NCI-H82 (cell line): ENCODE measurements at places on chromosomes 12 and 14.

- peak; percentile 2 for DNase-seq
These were observed 241.5 kb downstream of the BCL11B start for GRCh38 chr14:99030454-99030853.

DNA sequence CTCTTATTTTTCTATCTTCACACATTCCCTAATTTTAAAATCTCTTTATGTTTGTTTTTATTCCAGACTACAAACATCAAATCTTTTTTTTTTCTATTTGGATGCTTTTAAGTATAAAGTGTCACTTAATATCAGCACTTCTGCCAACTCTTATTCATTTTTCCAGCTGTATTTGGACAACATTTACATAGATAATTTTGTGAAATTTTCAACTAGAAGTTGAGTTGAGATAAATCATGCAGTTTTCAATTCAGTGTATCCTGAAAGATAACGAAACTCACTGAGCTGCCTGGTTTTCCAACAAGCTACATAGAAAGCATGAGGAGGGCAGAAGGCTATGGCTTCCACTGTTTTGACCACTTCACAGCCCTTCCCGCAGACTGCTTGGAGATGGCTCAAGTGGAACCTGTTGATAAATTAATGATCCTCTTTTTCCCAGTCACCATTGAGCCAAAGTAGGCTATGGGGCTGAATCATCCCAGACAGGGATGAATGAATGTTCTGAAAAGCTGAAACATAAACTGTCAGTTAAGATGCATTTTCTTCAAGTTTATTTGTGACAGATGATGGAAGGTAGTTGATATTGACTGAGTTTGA lies 213.9 kb downstream of the RAD51B start:
- no peak for DNase-seq

DNA sequence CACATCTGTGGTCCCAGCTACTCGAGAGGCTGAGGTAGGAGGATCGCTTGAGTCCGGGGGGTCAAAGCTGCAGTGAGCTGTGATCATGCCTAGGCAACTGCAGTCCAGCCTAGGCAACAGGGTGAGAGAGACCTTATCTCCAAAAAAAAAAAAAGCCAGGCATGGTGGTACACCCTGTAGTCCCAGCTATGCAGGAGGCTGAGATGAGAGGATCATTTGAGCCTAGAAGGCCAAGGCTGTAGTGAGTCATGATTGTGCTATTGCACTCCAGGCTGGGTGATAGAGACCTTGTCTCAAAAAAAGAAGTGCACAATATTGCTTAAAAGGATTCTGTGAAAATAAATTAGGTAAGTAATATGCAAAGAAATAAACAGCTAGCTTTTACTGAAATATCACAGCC lies 17.0 kb downstream of the NAA25 start:
- no peak for DNase-seq

DNA sequence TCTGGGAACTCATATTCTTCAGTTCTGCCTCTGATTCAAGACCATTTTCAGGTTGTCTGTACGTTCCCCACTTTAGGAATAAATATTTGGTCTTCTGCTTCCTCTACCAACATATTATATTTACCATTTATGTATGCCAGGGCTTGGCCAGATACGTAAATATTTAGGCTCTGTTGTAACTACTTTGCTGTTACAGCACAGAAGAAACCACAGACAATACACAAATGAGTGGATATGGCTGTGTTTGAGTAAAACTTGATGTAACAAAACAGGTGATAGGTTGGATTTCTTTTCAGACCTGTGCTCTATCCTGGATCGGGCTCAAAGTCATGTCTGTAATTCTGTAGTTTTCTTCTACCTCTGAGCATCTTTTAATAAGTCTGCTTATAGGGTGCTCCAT lies 37.5 kb downstream of the RAP1B start:
- DNase-seq, result no peak

DNA sequence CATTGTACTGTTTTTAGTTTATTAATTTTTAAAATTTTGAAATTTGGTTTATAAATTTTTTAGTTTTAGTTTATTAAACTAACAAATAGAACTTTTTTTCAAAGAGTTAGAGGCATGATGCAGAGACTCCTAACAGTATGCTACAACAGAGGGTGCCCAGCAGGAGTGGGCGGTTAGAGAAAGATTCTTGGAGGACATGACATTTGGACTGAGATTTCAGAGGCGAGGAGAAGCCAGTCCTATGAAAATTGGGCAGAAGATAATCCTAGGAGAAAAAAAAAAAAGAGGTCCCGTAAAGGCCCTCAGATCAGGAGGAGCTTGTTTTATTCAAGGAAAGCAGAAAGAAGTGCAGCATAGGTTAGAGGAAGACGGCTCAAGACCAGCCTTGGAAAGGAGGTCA lies 21.7 kb downstream of the KCNK10 start:
- no peak for DNase-seq

- DNase-seq, result no peak
These were observed 193.1 kb upstream of the FLRT2 start for GRCh38 chr14:85336817-85337216.

DNA sequence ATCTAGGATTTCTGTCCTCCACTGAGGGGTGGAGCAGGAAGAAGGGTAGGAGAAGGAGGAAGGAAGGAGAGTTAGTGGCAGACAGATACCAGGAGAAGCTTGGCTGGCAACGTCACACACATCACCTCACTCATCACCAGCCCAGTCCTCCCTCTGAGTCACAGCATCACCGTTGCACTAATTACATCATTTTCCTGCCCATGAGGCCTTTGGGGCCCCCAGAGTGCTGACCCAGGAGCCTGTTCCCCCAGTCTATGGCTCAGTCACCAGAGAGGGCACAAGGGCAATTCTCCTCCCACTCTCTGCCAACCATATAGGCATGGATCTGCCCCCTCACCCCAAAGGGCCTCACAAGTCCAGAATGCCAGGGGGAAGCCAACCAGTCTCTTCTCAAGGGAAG lies 4.6 kb downstream of the RND1 start:
- no peak for DNase-seq

DNA sequence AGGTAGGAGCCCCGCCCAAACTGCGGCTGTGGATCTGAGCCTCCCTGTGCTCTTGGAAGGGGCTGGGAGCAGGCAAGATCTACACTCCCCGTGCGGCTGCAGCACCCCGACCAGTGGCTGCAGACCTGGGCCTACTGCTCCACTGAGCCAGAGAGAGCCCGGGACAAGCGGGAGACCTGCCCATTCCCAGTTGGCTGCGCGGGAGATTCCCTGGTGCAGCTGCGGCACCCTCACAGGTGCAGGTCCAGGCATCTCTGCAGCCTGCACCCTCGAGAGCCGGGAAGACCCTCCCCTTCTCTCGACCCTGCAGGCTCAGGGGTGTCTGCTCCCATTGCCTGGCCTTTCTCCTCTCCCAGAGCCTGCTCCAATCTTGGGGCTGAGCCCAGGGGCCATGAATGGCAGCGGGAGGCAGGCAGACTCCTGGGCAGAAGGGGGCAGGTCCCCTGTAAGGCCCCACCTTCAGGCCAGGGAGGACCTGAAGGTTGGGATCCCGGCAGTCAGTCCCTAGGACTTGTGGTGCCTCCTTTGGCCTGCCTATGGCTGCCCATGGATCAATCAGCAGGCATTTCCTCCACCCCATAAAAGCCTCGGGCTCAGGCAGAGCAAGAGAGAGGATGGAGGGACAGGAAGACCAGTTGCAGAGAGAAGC lies 8.8 kb upstream of the A2M start:
- DNase-seq, result no peak

GRCh38 chr12:131116468-131117117 lies 162.9 kb downstream of the ADGRD1 start:
- peak; percentile 56 for DNase-seq

- no peak for DNase-seq
These were observed 70.3 kb downstream of the SLC15A4 start for GRCh38 chr12:128753438-128753837.

DNA sequence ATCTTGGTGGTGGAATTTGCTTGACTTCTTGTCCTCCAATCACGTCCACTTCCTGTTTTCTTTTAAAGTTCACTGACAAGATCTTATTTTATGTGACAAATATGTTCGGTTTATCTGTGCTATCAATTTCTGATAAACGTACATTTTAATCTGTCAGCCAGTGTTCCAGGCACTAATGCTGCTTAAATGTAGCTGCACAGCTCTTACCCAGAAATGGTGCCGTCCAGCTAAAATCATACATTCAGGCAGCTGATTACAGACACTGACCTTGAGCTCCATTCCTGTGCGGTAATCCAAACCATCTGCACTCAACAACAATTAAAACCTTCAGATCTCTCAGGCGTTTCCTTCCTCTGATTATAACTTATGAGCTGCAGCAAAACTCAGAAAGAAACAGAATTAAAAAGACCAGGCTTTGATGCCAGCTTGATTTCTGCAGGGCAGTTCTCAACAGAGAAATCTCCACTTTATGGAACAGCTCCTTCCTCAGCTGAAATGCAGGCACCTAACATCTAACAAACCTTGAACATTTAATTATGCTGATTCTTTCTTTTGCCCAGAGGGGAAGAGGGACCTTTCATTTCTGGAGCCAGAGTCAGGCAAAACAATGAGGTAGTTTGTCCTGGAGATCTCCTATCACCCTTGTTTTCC lies 26.4 kb upstream of the RASSF3 start:
- DNase-seq, result peak; percentile 70

DNA sequence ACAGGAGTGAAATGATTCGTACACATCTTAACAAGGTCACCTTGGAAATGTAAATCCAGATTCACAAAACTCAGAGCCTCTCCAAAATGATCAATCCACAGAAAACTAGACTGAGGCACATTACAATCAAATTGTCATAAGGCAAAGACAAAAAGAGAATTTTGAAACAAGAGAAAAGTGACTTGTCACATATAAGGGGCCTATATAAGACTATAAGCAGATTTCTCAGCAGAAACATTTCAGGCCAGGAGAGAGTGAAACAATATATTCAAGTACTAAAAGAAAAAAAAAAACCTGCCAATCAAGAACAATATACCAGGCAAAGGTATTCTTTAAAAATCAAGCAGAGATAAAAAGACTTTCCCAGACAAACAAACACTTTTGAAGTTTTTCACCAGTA lies 429.1 kb downstream of the BCAT1 start:
- DNase-seq, result no peak

- no peak for DNase-seq
These were observed 10.8 kb downstream of the GALNT9 start for GRCh38 chr12:132318618-132319033.

- DNase-seq, result no peak
These were observed 65.2 kb downstream of the KDM2B start for GRCh38 chr12:121515615-121516014.

- no peak for DNase-seq
These were observed 738.7 kb upstream of the LMO3 start for GRCh38 chr12:17344649-17345048.

DNA sequence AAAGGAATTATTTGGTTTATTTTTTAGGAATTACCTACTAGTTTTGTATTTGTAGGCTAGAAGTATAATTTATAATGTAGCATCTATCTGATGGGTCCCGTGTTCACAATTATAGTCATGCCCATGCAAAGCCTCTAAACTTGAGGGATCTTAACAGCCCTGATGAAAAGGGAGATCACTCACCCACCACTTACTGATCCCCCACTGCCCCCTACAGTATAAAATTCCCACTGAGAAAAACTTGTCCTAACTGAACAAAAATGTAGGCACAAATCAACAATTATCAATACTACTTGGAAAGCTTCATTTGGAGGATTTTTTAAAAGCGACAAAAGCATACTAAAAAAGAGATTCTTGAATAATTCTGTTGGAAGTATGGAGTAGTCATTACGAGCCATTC lies 21.0 kb downstream of the WIF1 start:
- DNase-seq, result peak; percentile 55

DNA sequence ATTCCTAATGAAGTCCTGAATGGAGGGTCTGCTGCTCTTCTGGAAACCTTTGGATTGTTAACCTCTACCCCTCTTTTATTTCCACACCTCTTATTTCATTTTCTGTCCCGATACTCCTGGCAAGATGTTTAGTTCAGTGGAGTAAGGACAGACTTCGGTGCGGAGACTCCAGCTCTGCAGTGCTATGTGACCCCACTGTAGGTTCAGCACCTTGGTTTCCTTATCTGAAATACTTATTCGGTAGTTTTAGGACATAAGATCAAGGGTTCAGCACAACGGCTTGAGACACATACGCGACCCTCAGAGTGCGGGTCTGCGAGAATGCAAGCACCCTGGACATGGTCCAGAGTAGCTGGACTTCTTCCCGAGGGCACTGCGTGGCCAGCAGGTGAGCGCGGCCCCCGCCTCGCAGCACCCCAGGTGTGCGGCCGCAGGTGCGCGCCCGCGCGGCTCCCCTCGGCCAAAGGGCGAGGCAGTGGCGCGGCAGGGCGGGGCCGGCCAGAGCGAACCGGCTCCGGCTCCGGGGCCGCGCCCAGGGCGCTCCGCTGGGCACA lies 465 bp upstream of the FGD4 start:
- no peak for DNase-seq

- DNase-seq, result peak; percentile 81
These were observed at the start of gene RASAL1 for GRCh38 chr12:113135178-113136127. Gene RASAL1, minus strand, starts transcription at chr12:113135761. Its CDS starts 299 bp downstream, at chr12:113135462.

DNA sequence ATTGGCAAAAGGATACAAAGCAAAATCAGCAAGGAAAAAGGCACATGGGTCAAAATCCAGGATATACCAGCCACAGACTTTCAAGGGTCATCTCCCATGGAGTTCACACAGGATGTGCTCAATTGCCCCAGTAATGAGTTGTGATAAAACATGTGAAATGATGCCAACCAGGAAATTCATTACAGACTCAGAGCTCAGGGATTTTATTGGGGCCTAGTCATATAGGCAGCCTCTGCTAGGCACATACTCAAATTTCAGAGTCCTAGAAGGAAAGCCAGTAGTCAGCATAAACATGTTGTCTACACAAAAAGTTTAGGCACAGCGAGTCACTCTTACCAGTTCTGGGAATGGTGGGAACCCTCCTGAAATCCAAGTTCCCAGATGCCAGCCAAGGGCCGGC lies 64.4 kb upstream of the OSBPL8 start:
- no peak for DNase-seq

DNA sequence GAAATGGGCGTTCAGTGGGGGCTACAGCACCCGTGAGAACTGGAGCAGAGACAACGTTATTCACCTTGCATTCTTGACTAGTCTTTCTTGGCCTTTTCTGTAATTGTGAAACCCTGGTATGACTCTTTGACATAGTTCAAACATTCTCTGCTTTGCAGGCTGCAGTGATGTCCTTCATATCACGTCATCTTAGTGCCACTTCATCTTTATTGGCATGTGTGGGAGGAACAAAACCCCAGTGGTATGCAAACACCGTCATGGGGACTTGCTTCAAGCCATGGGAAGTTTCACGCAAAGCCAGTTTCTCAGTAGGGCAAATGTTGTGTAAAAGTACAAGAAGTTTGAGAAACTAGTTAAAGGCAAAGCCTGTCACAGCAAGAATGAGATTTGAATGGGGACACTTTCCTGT lies 20.2 kb upstream of the DUSP16 start:
- no peak for DNase-seq

GRCh38 chr14:73047808-73048207 lies 10.5 kb upstream of the RBM25 start:
- DNase-seq, result no peak

GRCh38 chr14:96832351-96832750 lies 35.2 kb downstream of the VRK1 start:
- no peak for DNase-seq
